Osteoblast (primary cell): ENCODE measurements at places on chromosomes 7 and 10.

GRCh38 chr10:58631715-58632114 is 119.0 kb downstream of the BICC1 start:
- H3K36me3 ChIP-seq = peaks cover 4% of the 10 kb centered on the region
- no peak overlapping the region for H3K4me3 ChIP-seq
- peak overlapping the region; percentile 10 for H3K27ac ChIP-seq
- DNase-seq = no peak
- peaks cover 11% of the 10 kb centered on the region for H3K4me1 ChIP-seq

DNA sequence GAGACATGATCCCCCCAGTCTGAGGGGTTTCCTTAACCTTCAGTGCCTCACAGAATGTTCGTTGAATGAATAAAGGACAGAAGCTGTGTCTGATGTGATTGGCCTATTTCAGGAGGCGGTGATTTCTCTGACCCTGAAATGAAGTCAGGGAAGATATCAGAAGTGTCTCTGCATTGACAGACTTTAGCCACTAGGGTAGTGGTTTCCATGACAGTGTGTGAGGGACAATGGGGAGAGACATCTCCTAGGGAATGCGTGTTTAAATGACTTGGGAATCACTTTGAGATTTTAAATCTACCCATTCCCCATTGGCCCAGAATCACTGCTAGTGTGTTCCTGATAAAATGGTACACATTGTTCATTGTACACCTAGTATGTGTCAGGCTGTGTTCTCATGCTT is 132.0 kb downstream of the CFAP58 start:
- no peaks in the 10 kb centered on the region for H3K36me3 ChIP-seq
- H3K4me3 ChIP-seq = no peak overlapping the region
- no peaks in the 10 kb centered on the region for H3K27me3 ChIP-seq
- H3K27ac ChIP-seq = no peak overlapping the region
- DNase-seq = no peak

DNA sequence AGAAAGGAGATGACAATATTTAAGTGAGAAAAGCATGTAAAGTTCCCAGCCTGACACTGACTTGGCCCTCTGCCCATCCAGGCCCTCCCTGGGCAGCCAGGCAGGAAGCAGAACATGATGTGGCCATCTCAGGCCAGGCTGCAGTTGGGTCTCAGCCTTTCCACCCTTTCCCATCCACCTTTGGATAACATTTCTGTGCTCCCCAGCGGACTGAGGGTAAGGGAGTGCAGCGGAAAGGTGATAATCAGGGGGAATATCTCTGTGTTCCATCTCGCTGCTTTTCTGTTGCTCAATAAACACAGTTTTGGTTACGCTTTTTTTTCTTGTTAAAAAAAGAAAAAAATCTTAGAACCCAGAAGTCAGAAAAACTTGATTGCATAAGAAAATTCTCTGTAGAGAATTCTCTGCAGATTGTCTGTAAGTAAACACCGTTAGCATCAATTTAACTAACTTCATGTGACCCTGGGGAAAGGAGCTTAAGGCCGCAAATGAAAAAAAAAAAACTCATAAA is 37.2 kb upstream of the TARP start:
- peaks cover 5% of the 10 kb centered on the region for H3K4me1 ChIP-seq
- H3K27me3 ChIP-seq = peaks cover 8% of the 10 kb centered on the region
- H3K36me3 ChIP-seq = no peaks in the 10 kb centered on the region
- DNase-seq = no peak
- peak overlapping the region; percentile 66 for H3K4me3 ChIP-seq

DNA sequence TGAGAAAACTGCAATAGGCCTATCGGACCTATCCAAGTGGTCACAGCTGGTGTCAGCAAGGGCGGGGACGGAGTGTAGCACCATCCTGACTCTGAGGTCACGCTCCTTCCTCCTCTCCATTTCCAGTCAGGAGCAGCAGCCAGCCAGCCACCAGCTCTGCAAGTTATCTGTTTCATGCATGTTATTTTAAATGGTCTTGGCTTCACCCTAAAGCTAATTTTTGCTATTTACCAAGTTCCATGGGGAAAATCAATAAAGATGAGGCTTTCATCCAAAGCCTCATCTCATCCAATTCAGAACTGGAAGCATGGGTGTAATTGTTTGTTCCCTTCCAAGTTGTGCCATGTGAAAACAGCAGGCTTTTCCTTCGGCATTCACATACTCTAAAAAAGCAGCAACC is 49.3 kb downstream of the ICA1 start:
- no peak overlapping the region for H3K4me3 ChIP-seq
- DNase-seq = no peak
- H3K4me1 ChIP-seq = peaks cover 6% of the 10 kb centered on the region
- no peak overlapping the region for H3K27ac ChIP-seq
- no peaks in the 10 kb centered on the region for H3K27me3 ChIP-seq

- H3K27ac ChIP-seq = no peak overlapping the region
- DNase-seq = no peak
- H3K36me3 ChIP-seq = no peaks in the 10 kb centered on the region
Observed at GRCh38 chr10:48774416-48775205, 89.9 kb downstream of the WDFY4 start.

GRCh38 chr10:29757551-29758297 is 123.0 kb upstream of the SVIL start:
- H3K36me3 ChIP-seq = no peaks in the 10 kb centered on the region
- no peak for DNase-seq

GRCh38 chr10:111531690-111532089 is 454.9 kb downstream of the ADRA2A start:
- DNase-seq = no peak
- H3K4me1 ChIP-seq = no peaks in the 10 kb centered on the region
- H3K36me3 ChIP-seq = no peaks in the 10 kb centered on the region
- H3K27me3 ChIP-seq = no peaks in the 10 kb centered on the region
- no peak overlapping the region for H3K4me3 ChIP-seq

DNA sequence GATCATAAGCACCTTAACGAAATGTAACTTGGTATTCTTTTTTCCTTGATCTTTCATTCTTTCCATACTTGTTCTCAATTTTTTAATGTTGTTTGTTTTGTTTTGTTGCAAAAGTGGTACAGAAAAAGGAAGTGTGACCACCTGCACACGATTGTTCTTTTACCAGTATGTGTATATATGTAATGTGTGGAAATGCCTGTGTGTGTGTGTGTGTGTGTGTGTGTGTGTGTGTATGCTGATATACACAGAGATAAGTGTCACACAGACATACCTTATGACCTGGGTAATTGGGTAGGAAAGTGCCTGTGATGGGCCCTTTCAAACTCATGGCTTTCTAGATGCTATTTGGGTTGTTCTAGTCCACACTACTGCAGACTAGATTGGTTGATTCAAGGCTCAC is 14.0 kb downstream of the INHBA start:
- peak overlapping the region; percentile 40 for H3K27ac ChIP-seq
- H3K4me1 ChIP-seq = peaks cover 47% of the 10 kb centered on the region
- DNase-seq = no peak
- peaks cover 73% of the 10 kb centered on the region for H3K36me3 ChIP-seq
- H3K27me3 ChIP-seq = no peaks in the 10 kb centered on the region

GRCh38 chr7:95933618-95934017 is 161.3 kb downstream of the DYNC1I1 start:
- H3K27ac ChIP-seq = no peak overlapping the region
- H3K36me3 ChIP-seq = no peaks in the 10 kb centered on the region
- no peaks in the 10 kb centered on the region for H3K4me1 ChIP-seq
- no peak for DNase-seq
- no peaks in the 10 kb centered on the region for H3K27me3 ChIP-seq

- no peaks in the 10 kb centered on the region for H3K4me1 ChIP-seq
- H3K36me3 ChIP-seq = no peaks in the 10 kb centered on the region
- no peak overlapping the region for H3K27ac ChIP-seq
- no peak overlapping the region for H3K4me3 ChIP-seq
Observed at GRCh38 chr10:13470270-13470669, 58.5 kb downstream of the BEND7 start.

DNA sequence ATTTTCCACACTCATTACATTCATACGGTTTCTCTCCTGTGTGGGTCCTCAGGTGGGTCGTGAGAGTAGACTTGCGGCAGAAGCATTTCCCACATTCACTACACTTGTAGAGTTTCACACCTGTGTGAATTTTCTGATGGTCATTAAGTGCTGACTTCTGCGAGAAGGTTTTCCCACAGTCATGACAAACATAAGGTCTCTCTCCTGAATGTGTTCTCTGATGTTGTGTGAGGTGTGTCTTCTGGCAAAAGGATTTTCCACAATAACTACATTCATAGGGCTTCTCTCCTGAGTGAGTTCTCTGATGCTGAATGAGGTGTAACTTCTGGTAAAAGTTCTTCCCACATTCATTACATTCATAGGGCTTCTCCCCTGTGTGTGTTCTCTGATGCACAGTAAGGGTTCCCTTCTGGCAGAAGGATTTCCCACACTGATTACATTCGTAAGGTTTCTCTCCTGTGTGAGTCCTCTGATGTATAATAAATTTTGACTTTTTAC is 15.1 kb downstream of the ZNF12 start:
- no peaks in the 10 kb centered on the region for H3K27me3 ChIP-seq
- no peaks in the 10 kb centered on the region for H3K4me1 ChIP-seq
- no peak overlapping the region for H3K4me3 ChIP-seq

GRCh38 chr10:118407026-118407425 is 64.9 kb upstream of the FAM204A start:
- no peak overlapping the region for H3K27ac ChIP-seq
- H3K27me3 ChIP-seq = no peaks in the 10 kb centered on the region
- H3K36me3 ChIP-seq = no peaks in the 10 kb centered on the region
- H3K4me3 ChIP-seq = no peak overlapping the region
- no peaks in the 10 kb centered on the region for H3K4me1 ChIP-seq

GRCh38 chr10:24465124-24465874 is 256.4 kb downstream of the KIAA1217 start:
- H3K36me3 ChIP-seq = no peaks in the 10 kb centered on the region
- H3K4me3 ChIP-seq = peak overlapping the region; percentile 78
- DNase-seq = no peak

DNA sequence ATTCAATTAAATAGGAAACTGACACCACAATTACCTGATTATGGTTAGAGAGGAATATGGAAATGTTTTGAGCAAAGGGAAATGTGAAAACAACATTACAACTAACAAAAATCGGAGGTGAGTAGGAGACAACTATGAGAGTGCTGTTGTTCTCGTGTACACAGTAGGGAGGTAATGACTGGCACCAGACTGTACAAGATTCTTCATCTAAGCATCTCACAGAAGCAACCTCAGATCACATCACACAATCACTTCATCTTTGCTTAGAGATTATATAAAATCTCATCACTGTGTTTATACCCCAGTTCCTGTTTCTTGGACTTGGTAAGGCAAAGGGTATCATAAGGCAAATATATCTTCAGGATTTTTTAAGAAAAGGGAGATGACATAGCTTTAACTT is 14.9 kb downstream of the ABLIM1 start:
- H3K4me3 ChIP-seq = no peak overlapping the region
- no peaks in the 10 kb centered on the region for H3K36me3 ChIP-seq
- peaks cover 27% of the 10 kb centered on the region for H3K4me1 ChIP-seq
- DNase-seq = no peak
- peaks cover 19% of the 10 kb centered on the region for H3K27me3 ChIP-seq

DNA sequence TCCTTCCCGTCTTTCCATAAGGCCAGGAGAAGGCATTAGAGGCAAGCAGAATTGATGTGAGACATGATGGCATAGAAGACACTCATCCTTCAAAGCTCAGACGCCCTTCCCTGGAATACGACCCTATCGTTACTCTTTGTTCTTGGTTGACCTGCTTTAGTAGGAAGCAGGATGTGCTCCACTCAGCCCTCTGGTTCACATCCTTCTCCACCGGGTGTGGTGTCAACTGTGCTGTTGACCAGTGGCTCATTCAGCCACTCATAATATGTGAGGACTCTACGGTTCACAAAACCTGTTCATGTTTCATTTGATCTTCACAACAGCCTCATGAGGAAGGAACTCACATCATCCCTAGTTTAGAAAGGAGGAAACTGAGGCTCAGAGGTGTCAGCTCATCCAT is 47.1 kb downstream of the ADRA2A start:
- H3K36me3 ChIP-seq = no peaks in the 10 kb centered on the region
- no peak for DNase-seq
- H3K27me3 ChIP-seq = no peaks in the 10 kb centered on the region
- no peak overlapping the region for H3K27ac ChIP-seq

DNA sequence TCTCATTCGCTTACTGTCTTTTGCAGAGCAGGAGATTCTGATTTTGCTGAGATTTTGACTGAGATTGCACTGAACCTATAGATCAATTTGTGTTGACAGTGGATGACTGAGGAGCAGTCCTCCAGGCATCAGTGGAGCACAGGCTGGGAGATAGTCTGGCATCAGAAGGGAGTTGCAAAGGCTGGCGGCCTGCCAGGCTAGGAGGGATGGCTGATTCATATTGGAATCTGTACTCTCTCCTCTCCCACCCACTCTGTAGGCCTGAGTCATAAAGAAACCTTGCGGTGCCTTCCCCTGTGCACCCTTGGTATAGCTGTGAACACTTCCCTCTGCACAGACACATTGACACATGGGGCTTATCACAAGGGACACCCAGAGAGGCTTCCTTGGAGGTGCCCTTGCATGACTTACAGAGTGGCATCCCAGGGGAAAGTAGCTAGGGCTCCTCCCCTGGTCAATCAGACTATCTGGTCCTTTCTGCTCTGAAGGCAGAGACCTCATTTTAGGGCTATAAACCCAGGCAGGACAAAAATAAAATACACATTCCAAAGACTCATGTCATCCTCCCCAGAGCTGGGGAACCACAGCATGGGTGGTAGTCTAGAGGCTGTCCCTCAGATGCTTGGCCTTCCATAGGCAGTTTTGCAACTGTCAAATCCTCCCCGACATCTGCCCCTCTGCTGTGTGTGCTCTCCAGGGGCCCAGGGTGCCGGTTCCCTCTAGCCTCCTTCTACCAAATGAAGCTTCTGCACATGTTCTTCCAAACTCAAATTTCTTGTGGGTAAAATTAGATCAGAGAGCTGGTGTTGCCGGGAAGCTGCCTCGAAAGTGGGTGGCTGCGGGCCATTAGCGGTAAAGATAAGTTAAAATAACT is 37.4 kb upstream of the EEPD1 start:
- no peaks in the 10 kb centered on the region for H3K27me3 ChIP-seq
- no peaks in the 10 kb centered on the region for H3K36me3 ChIP-seq
- DNase-seq = peak; percentile 89
- peak overlapping the region; percentile 57 for H3K4me3 ChIP-seq
- peak overlapping the region; percentile 88 for H3K27ac ChIP-seq
- H3K4me1 ChIP-seq = peaks cover 52% of the 10 kb centered on the region

GRCh38 chr7:8379264-8379663 is 54.1 kb upstream of the NXPH1 start:
- H3K27ac ChIP-seq = no peak overlapping the region
- no peaks in the 10 kb centered on the region for H3K4me1 ChIP-seq
- peak; percentile 55 for DNase-seq
- H3K4me3 ChIP-seq = no peak overlapping the region
- no peaks in the 10 kb centered on the region for H3K36me3 ChIP-seq
- no peaks in the 10 kb centered on the region for H3K27me3 ChIP-seq
